ENCODE measurements at places on chromosomes 2 and 18. TPM values are rescaled to one million over a fixed set of nuclear protein-coding genes. Genes with fewer than 3 reads are reported as not detected.

DNA sequence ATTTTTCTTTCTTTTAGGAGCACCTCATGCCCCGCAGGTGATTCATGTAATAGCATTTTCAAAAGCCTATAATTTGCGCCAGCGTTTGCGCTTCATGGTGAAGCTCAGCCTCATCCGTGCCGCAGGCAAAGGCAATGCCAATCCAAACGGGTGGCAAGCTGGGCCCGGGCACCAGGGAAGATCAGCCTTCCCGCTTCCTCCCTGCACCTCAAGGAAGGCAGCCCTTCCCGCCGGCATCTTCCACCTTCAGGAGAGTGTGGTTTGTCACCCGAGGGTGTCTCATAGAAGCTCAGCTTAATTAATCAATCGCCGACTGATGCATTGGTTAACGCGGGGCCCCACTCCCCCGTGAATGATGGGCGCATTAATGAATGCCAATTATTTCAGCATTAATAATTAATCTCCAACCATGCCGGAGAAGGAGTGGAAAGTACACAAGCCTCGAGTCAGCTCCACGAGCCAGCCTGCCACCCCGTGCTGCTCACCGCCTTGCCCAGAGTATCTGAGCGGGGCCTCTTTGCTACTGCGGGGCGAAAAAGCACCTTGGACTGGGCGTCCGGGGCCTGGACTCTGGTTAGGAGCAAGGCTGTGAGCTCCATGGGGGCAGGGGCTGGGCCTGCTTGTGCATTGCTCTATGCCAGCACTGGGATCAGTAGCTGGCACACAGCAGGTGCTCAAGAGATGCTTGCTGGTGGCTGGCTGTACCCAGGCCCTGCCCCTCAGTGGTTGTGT, 13.0 kb downstream of the INHBB start:
- H3K4me1 ChIP-seq: no peaks in the 10 kb centered on the region
- H3K27me3 ChIP-seq: no peaks in the 10 kb centered on the region
- no peaks in the 10 kb centered on the region for H3K36me3 ChIP-seq
- H3K27ac ChIP-seq: no peak overlapping the region
- no peak overlapping the region for H3K4me3 ChIP-seq

- no peak for DNase-seq
- H3K36me3 ChIP-seq: no peaks in the 10 kb centered on the region
- no peak overlapping the region for H3K27ac ChIP-seq
- peaks cover 9% of the 10 kb centered on the region for H3K4me1 ChIP-seq
Measured at GRCh38 chr2:144598906-144599305, 79.0 kb upstream of the ZEB2 start.

DNA sequence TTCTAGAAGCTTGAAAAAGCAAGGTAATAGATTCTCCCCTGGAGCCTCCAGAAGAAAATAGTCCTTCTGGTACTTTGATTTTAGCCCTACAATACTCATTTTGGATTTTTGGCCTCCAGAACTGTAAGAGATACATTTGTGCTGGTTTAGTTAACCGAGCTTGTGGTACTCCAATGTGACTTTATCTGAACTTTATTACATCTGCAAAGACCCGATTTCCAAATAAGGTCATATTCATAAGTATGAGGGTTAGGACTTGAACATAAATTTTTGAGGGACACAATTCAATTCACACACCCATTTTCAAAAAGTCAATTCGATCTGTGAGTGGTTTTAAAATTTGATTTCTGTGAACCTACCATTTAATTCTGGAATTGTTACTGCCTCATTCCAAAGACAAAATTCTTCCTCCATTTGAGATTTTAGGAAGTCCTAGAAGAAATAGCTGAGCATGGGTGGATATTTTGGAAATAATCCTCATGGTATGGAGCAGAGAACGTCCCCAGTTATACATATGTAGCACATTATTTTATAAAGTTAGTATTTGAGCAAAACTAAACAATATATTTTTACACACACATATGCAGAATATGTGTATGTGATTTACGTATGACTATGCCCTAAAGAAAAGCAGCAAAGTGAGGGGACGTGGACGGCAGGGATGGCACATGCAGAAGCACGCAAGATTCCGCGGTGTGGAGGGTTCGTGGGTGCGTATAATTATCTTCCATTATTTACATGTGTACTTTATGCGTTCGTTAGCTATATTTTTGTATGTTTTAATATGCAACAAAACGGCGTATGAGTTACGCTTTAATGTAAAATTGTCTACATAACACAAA, 905 bp upstream of the NUP35 start:
- H3K27me3 ChIP-seq: no peaks in the 10 kb centered on the region
- H3K36me3 ChIP-seq: no peaks in the 10 kb centered on the region
- peaks cover 6% of the 10 kb centered on the region for H3K4me1 ChIP-seq
- DNase-seq: no peak
- peak overlapping the region; percentile 63 for H3K4me3 ChIP-seq

DNA sequence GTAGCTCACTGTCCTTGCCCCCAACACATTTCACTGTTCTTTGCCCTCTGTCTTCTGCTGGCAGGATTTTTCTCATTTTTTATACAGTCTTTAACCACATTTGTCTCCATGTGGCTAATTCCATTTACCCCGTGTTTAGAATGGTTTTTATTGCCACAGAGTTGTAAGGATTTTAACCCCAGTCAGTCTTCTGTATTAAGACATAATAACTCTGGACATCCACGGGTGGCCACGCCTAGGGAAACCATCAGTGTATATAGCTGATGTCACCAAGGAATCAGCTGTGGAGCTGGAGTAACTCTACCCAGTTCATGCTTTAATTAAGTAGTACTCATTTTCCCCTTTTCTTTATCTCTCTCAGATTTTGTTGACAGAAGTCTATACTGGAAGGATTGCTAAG, 139.8 kb downstream of the MAP4K4 start:
- no peak for DNase-seq
- H3K36me3 ChIP-seq: peaks cover 8% of the 10 kb centered on the region
- H3K4me1 ChIP-seq: no peaks in the 10 kb centered on the region
- H3K27ac ChIP-seq: no peak overlapping the region
- no peaks in the 10 kb centered on the region for H3K27me3 ChIP-seq

- H3K27ac ChIP-seq: no peak overlapping the region
- peaks cover 17% of the 10 kb centered on the region for H3K4me1 ChIP-seq
- H3K4me3 ChIP-seq: no peak overlapping the region
- H3K36me3 ChIP-seq: no peaks in the 10 kb centered on the region
Measured at GRCh38 chr2:24822049-24822706, 29.0 kb downstream of the CENPO start.

DNA sequence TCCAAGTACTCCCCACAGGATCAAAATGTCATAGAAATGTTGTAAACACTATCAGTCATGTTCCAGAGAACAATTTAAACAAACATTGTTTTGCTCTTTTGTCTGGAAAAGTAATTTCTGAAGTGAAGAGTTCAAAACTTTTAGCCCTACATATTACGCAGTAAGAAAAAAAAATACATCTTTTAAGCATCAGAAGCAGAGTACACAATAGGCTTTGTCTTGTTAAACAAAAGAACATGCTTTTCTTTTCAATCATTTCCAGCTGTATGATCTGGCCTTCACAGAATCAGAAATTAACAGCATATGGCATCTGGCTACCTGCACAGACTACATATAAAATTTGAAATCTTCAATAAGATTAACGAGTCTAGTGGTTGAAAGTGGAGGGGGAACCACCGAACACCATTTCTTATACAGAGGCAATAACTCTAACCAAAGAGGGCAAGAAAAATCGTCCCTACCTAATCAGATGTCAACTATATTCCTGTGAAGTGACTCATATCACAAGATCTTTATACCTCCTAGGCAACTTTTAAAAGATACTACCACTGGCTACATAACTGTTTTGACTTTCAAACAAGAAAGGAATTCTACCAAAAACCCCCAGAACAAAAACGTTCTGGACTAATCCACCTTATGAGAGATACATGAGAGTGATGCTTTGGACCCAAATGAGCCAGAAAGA, 149.3 kb downstream of the EXOC6B start:
- no peak for DNase-seq
- no peaks in the 10 kb centered on the region for H3K4me1 ChIP-seq
- no peaks in the 10 kb centered on the region for H3K36me3 ChIP-seq

Gene CXCR4
- total RNA-seq: 88.8 TPM

Gene C2orf15
- 1.4 TPM for total RNA-seq

Gene C2orf80
- total RNA-seq: not detected

Measured in adrenal gland (tissue), 19 donors.